Activated naive CD4-positive, alpha-beta T cell treated with Interleukin-2 at 50 U/mL for 16 hours (primary cell): ENCODE measurements at places on chromosomes 4 and X.

DNA sequence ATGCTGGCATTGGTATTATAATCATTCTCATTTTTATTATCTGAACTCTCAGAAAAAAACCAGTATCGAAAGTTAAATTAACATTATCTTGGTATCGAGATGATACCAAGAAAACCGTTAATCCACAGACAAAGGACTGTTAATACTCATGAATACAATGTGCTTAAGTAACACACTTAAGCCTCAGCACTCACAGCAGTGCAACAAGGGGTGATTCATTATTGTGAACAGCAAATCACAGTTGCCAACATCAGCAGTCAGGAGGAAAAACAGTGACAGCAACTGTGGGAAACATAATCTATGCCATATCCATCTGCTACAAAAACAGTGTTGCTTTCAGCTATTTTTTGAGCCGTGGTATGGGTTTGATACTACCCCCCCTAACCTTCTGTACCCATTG lies 210.9 kb upstream of the ATOH1 start:
- no peak for DNase-seq

DNA sequence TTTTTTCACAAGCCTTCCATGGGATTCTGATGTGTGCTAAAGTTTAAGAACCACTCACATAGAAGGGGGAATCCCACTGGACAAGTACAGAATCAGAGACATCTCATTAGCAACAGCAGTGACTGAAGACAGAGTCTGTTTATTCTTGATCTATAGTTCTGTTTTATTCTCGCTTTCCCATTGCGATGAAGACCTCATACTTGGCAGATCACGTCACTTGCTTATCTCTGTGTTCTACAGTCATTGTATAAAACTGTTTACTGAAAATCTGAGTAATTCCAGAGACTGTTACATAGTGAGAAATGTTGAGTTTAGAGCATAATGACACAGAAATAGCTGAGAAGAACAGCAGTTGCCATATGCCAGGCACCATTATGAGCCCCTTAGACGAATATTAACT lies 185.5 kb downstream of the PTTG2 start:
- no peak for DNase-seq

DNA sequence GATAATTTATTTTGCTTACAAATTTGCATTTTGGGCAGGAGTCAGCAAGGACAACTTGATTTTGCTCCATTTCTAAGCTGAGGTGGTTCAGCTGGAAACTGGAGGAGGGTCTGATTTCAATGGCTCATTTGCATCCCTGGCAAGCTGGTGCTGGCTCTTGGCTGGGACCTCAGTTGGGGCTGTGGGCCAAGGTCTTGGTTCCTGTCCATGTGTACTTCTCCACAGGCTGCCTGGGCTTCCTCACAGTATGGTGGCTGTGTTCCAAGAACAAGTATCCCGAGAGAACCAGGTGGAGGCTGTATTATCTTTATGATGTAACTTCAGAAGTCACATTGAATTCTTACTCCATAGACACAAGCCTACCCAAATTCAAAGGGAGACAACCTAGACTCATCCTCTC lies 77.0 kb upstream of the STX18 start:
- DNase-seq, result no peak

DNA sequence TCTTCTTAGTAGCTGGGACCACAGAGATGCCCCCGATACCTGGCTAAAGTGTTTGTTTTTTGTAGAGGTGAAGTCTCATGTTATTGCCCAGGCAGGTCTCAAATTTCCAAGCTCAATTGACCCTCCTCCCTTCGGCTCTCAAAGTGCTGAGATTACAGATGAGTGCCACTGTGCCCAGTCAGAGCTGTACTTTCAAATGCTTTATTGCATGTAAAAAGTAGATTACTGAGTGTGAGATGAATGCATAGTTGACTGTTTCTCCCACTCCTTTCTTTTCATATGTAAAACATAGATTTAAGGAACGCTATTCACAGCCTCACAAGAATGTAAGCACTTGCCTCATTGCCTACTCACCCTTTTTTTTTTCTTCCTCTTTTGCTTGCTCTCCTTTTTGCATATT lies 984.4 kb upstream of the PABPC4L start:
- DNase-seq, result no peak

- peak; percentile 64 for DNase-seq
Observed at GRCh38 chr4:109560687-109561461, 828 bp downstream of the MCUB start.

DNA sequence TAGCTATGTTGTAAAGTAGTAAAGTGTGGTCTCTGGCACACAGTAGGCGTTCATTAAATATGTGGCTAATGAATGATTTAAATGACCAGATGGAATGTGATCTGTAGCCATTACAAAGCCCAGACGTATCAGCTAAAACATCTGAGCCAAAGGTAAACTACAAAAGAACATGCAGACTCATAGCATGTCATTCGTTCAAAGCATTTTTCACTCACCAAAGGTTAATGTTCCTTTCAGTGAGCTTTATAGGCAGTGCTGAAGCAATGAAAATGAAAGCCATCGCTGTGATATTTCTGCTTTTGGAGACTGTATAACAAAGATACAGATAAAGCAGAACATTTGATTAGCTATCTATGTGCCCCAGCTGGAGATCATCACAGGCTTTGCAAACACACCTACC lies 50.5 kb downstream of the F9 start:
- no peak for DNase-seq

DNA sequence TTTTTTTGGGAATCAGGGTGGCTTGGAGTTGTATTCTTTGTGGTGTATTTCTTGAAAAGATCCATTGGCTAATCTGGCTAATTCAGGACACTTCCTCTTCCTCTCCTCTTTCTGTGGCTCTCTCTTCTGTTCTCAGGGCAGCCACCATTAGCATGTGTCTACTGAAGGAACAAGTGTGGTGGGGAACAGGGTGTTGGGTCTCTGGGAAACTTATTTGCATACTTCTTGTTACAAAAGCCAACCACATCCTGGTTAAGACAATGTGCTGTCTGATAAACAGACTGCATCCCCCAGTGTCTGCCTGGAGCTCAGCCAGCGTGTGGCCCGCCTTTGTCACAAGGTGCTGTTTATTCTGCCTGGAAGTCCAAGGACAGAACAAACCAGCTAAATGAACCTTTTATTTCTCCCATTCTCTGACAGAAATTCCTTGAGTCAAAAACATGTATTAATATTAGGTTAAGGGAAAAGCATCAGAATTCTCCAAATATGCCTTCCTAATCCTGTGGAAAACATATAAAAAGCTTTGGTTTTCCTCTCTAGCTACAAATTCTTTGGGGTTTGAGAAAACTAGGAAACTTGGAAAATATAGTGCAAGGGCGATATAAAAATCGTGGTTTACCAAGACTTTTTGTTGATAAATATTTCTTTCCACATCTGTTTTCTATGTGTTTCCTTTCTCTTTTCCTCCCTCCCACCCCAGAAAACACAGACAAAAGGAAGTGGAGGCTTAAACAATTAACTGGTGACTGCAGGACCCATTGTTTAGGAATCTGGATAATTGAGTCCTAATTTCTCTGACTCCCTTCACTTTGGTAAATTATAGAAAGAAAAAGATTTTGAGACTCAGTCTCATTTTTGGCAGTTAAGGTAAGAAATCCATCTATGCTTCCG lies 203.6 kb downstream of the SPRY1 start:
- DNase-seq, result peak; percentile 14

DNA sequence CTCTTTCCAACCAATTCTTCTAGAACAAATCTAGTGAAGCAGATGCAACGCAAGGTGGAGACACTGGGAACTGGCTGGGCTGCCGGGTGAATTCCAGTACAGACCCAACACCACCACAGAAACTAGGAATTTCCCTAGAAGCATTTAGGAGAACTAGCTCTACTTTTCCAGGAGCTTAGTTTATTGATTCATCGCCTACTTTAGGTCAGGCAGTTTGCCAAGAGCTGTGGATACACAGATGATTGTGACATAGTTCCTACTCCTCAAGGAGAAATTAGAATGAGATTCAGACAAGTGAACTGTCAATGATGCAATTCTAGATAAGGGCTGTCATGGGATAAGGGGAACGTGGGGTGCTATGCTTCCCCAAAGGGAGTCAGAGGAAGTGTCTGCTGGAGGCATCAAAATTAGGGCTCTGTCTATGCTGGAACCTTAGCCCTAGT lies 350.0 kb downstream of the CAMK2D start:
- DNase-seq, result no peak

DNA sequence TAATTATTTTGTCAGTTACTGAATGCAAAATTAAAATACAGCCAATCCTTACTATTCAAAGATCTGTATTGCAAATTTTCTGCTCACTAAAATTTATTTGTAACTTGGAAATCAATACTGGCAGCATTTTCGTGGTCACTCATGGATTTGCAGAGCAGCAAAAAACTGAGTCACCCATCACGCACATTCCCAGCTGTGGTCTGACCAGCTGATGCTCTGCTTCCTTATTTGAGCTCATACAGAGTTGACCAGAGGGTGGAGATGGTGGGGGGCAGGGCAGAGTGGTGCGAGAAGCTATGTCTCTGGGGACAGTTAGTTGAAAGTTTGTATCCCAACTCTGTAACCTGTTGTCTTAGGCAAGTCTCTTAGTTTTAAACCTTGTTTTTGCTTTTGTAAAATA lies 214.8 kb downstream of the SPCS3 start:
- DNase-seq, result no peak

GRCh38 chr4:69527924-69528323 lies 32.2 kb upstream of the UGT2B4 start:
- no peak for DNase-seq

DNA sequence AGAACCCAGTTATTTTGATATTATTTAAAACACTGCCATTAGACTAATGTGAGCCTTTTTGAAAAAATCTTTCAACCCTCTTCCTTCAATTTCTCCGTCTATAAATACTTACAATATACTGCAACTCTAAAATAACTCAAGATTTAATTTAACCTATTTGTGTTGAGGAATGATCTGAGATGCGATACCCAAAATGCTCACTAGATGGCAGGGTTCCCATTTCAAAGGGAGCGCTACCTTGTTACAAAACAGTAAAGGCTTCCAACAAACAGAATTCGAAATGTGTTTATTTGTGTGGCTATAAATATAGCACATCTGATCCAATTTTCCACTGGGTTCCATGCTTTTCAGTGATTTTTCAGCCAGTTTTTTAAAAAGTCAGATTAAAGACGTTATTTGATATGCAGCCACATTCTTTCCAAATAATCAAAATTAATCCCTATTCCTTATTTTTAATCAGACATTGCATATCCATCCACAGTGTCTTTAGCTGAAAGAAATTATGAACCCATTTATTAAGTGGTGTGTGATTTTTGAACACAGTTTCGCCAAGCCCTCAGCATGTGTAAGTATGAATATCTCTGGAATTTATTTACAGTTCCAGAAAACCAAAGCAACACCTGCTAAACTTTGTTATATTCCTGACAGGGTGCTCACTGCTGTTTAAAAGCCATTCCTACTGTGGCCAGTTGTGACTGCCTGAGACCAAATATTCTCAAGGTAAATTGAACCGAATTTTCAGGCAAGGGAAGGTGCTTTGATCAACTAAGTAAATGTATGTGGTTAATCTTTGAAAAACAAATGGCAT lies 668.0 kb upstream of the LCORL start:
- DNase-seq, result peak; percentile 16

DNA sequence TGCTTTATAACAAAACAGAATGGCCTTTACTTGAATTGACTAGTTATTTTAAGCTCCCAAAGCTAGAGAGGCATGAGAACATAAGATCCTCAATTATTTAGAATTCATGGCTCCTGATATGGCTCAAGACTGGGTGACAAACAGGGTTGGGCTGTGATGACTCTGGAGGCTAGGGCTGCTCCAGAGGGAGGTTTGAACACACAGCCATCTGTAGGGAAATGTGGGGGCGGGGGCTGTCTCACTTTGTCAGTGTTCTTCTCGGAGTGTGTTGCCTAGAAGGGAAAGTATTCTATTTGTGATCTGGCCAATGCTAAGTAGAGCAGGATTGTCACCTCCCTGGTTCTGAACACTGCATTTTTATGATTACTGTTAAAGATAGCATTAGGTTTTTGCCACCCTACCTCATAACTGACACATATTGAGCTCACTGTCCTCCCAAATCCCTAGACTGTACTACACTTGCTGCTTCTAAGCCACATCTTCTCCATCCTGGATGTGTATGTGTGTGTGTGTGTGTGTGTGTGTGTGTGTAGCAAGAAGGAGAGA lies 45.9 kb downstream of the VSIG4 start:
- no peak for DNase-seq

DNA sequence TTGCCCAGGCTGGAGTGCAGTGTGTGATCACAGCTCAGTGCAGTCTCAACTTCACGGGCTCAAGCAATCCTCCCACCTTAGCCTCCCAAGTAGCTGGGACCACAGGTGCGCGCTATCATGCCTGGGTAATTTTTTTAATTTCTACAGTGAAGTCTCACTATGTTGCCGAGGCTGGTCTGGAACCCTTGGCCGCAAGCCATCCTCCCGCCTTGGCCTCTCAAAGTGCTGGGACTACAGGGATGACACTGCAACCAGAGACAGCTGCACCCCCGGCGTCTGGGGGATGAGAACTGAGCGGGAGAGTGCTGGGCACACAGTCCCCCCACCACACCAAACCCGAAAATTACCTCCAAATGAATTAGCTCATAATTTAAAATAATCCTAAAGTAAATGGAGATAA lies 33.1 kb upstream of the GTPBP6 start:
- no peak for DNase-seq

DNA sequence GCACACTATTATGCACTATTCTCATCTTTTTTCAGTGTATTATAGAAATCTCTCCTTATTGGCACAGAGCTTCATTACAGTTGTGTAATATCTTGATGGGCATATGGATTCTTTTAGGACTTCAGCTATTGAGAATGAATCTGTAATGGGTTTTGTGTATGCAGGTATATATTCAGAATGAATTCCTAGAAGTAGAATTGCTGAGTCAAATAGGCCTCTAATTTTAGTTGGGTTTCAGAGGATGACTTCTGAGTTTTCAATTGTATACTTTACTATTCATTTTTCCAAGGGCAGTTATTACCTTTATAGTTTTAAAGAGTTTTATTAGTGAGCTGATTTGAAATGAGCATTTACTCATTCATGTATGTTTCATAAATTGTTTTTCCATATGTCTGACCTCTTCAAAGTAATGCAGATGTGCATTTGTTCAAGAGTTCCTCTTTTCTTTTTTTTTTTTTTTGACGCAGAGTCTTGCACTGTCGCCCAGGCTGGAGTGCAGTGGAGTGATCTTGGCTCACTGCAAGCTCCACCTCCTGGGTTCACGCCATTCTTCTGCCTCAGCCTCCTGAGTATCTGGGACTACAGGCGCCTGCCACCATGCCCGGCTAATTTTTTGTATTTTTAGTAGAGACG lies 19.5 kb downstream of the CASP6 start:
- DNase-seq, result no peak

DNA sequence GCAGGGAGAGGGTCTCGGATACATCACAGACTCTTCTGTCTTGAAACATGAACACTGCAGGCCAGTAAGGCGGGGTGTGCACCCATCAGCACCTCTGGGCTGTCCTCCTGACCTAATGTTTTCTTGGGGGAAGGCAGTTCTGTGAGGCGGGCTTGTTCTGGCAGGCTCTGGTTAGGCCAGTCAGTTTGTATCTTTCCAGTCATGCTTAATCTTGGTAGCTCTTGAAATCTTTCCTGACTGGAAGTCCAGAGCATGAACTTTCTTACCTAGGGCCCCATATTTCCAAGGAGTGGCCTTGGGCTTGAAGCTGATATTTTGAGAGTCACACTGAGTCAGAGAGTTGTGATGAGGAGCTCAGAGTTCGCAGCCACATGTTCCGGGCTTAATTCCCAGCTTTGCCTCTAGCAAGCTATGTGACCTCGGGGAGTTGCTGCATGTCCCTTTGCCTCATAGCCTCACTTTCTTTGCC lies 54.2 kb upstream of the RASSF6 start:
- DNase-seq, result no peak

GRCh38 chr4:80276931-80277330 lies 10.5 kb downstream of the FGF5 start:
- no peak for DNase-seq
